MV-4-11 (cell line): ENCODE measurements at places on chromosomes 1 and 21.
A peak's percentile ranks its signal among the peaks of the same experiment; 100 is the strongest.

- DNase-seq, result no peak
Observed at GRCh38 chr1:225471453-225472301, 43.8 kb upstream of the LBR start.

DNA sequence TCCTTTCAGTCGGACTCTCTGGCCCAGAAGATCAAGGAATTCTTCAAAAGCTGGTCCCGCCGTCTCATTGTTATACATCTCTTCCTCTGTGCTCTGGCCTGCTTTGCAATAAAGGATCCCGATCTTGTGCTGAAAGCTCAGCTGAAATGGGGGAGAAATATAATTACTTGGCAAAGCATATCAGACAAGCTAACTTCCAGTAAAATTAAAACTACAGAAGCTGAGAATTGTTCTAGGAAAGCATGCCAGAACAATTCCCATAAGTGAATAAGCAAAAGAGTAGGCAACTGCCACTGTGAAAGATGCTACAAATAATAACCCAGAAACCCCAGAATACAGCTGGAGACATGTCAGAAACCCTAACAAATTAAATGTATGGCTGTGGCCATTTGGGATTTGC is 146.1 kb downstream of the SIPA1L2 start:
- no peak for DNase-seq

DNA sequence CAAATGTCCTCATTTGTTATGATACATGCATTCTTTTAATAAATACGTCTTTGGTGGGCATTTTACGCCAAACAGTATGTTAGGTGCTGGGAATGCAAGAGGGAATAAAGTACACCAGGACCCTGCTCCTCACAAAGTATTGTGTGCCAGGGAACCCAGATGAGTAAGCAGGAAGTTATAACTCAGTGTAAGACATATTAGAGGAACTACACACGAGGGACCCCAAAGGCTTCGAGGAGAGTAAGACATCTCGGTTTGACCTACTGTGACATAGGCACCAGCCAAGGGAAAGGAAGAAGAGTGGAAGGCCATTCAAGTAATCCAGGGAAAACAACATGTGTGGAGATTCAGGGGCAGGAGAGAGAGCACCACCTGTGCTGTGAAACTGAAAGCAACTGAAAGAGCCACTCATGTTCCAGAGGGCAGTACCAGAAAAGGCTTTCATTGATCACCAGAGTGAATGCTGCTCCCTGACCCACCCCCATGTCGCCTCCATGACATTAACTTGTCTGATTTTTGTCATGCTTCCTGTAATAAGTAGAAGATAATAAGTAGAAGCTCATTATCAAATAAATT is 542.5 kb upstream of the PKN2 start:
- no peak for DNase-seq

GRCh38 chr1:100875228-100875627 is 19.4 kb downstream of the EXTL2 start:
- DNase-seq, result no peak

- DNase-seq, result no peak
Observed at GRCh38 chr1:48960320-48960719, 183.6 kb upstream of the BEND5 start.

GRCh38 chr21:45869121-45870007 is 112.2 kb upstream of the COL6A1 start:
- no peak for DNase-seq

GRCh38 chr1:17158961-17159360 is 39.7 kb upstream of the PADI2 start:
- DNase-seq, result no peak

DNA sequence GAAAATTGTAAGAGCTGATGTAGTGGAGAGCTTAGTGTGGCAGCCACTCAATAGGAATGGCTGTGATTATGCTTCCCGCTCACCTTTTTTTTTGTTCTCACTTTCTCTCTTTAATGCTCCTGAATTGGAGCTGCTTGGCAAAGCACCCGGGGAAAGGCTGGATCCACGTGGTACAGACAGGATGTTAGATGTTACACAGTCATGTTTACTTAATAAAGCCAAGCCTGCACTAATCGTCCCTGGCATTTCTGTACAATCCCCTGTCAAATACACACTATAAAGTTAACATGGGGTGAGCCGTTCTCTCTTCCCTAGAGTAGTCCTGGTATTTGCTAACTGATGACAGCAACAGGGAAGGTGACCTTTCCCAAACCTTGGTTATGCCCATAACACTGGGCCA is 187.8 kb downstream of the ZSCAN20 start:
- DNase-seq, result no peak

GRCh38 chr1:110364221-110364620 is 25.0 kb downstream of the RBM15 start:
- no peak for DNase-seq

DNA sequence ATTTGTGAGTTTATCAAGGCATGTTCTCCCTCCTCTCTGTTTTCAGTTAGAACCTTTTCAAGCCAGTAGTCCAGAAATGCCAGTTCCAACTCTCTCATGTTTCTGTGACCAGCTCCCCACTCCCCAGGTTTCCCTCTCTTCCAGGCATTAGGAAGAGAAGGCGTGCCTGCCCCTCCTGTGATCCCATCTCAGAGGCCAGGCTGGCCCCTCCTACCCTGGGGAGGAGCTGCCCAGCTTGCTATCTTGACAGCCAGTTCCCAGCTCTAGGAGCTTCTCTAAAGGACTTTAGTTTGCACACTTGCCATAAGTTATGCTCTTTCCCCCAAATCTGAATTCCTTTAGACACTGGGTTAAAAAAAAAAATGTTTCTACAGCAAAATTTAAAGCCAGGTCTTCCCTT is 8.9 kb downstream of the HYI start:
- no peak for DNase-seq

DNA sequence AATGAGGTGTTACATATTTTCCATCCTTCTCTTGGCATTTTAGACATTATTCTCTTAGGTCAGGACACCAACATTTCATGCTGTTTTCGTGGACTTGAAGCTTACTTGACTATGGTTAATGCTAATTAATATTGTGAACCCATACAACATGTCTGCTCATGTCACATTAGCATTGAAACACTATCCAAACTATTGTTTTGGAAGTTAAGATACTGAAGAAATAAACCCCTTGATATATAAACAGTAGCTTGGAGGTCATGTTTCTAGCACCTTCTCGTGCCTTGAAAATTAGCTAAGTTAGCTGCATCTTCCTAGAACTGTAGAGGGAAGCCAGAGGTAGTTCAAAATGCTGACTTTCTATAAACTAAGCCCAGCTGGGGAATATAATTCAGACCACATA is 288.8 kb downstream of the LTN1 start:
- DNase-seq, result no peak

- DNase-seq, result no peak
Observed at GRCh38 chr1:40884055-40884795, 22.1 kb upstream of the CITED4 start.

GRCh38 chr21:44892536-44893277 is 19.2 kb upstream of the PTTG1IP start:
- peak; percentile 52 for DNase-seq

DNA sequence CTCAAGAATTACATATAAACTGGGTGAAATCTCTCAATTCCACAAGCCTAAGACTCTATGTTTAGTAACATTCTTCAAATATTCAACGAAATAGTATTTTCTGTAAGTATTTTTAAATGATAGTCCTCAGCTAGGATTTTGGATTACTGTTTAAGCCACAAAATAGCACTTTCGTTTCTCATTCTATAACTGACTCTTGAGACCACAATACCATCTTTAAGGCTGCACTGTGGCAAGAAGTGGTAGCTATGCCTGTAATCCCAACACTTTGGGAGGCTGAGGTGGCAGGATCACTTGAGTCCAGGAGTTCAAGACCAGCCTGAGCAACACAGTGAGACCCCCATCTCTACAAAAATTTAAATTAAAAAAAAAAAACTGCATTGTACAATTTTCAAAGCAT is 126.7 kb downstream of the CDC42BPA start:
- DNase-seq, result peak; percentile 67

GRCh38 chr1:66945316-66945715 is 20.5 kb downstream of the MIER1 start:
- no peak for DNase-seq

DNA sequence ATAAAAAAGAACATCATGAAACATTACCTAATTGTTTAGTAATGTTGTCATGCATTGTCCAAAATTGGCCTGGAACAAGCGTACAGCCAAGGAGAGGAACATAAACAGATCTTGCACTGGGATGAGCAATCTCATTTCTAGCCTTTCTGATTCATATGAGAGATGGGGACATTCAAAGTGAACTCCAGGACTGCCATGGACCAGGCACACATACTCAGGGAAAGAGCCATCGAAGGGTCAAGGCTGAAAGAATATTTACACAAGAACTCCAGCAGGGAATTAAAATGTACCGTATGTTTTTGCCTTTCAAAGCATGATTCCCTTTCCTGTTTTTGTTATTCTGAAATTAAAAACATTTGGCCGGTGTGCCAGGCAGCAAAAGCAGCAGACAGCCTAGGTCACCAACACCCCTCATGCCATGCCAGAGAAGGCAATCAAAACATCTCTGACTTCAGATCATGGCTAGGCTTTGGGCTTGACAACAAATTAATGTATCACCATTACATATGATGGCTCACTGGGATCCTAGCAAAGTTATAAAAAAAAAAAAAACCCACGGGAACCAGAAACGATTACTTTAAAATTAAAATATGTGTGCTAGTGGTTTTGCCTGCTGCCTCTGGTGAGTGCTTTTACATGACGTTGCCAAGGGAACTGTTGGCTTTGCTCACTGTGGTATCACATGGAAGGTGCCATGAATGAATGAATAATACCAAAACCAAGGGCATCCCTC is 159.8 kb downstream of the TGFBR3 start:
- no peak for DNase-seq

GRCh38 chr21:28791595-28792282 is 200.9 kb downstream of the LTN1 start:
- DNase-seq, result peak; percentile 32

DNA sequence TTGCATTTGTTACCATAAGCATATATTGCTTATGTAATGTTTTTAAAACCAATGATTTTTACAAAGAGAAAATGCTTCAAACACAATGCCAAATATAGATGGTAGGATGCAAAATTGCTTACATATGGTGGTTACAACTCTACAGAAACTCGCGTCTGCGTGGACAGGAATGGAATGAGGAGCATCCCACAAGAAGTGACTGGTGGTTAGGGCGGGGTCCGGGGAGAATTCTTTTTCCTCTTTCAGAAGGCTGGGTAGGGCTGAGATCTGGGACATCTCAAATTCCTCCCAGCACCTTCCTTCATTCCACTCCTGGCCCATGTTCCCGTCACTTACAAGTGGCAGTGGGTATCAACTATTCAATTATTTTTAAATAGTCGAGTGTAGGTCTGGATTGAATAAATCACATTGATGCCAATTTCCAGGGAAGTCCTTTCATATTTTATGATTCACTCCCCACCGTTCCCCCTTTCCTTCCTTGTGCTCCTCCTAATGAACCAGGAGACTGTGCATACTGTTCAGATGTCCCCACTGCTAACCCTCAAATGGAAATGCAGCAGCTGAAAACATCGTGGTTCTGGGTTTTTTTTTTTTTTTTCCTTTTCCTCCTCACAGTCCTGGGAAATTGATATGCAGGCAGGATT is 174.5 kb upstream of the POU3F1 start:
- DNase-seq, result no peak

DNA sequence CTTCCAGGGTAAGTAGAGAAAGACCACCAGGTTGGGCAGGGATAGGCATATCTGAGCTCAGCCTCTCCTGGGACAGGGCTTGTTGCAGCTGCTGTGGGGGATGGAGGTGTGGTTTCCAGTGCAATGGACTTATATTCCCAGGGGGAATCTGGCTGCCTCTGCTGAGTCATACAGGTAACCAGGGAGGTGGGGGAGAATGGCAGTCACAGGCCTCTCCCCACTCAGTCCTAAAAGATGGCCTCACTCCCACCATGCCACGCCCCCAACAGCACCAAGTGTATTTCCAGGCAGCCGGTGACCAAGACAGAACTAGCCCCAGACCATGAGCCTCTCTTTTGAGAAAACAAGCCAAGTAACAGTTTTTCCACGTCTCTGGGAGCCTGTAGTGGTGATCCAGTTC is 1240.7 kb downstream of the BRINP3 start:
- no peak for DNase-seq

DNA sequence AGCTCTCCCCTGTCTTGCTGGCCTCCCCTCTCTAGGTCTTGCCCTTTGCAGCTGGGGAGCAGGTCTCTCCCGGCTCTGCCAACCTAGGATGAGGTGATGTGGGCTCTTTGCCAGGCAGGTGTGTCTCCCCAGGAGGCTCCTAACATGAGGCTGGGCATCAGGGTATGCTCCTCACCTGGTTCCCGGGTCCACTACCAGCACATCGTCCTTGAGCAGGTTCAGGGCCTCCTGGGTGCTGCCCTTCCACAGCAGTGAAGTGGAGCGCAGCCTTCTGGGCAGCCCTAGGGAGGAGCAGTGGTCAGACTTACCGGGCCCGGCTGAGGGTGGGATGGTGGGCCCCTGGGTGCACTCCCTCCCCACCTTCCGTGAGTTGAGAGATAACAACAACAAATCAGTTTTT is 17.5 kb downstream of the LACTBL1 start:
- no peak for DNase-seq

DNA sequence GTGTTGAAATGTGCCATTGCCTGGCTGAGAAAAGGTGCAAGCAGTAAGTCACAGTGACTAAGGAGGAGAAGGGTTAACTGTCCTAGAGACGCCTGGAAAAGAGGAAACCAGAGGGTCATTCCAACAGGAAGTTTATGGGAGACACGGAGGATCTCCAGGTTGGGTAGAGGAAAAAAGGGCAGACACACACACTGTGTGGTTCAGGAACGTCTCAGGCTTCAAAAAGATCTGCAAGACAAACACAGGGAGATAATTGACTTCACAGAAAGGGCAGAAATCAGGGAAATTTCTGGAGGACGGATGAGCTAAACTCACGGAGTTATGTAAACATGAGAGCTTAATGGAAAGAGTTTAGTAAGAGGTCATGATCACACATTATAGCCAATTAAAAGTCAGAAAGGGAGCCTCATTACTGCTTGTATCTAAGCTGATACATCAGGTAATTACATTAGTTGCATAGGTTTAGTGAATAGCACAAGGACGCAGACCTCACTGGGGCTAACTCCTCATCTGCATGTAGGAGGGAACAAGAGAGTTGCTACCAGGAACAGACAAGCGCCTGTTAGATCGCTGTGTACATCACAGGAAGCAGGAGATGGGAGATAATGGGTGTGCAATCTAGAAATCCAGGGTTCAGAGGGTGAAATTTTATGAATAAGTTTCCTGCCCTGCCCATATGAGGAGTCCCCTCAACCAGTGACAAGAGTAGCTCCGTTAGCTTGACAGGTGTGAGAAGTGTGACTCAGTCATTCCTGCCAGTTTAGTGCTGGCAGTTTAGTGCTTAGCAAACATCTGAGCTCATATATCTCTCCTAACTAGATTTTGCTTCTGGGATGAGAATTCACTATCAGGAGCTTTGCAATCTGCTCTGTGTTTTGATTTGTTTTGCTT is 96.6 kb upstream of the TNR start:
- DNase-seq, result peak; percentile 71

DNA sequence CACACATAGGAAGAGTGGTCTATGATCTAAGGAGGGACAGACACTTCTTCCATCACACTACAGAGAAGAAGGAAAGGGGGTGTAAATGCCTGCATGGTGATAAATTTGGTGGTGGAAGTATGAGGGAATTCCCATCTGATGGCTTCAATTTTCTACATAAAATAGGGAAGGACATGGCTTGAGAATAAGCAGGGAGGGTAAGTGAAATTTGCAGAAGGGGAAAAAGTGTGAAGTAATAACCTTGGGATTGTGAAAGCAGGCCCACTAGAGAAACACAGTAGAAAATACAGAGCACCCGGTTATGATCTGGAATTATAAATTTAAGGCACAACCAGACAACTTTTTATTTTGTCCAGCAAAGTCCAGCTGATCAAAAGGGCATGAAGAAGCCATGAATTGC is 22.7 kb upstream of the HIVEP3 start:
- peak; percentile 23 for DNase-seq

- DNase-seq, result no peak
Observed at GRCh38 chr1:178908358-178908757, 37.5 kb upstream of the ANGPTL1 start.
